ENCODE measurements at places on chromosomes 7 and 10.

GRCh38 chr10:108404155-108404554 is 1239.6 kb upstream of the SORCS1 start:
- DNase-seq = no peak

DNA sequence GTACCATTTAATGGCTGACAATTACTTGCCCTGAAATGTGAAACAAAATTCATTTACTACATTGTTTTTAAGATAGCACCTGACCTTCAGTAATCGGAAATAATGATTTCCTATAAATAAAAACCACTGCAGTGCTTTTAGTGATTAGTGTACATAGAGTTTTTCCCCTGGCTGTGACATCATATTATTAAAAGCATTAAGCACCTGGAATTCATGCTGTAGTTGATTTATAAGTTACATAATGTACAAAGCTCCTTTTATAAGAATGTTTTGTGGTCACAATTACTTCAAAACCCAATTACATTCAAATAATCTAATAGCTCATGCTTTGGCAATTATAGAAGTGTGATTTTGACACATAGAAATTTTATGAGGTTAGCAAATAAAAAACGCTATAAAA is 44.3 kb upstream of the EIF4H start:
- no peak for DNase-seq

GRCh38 chr7:137935884-137936508 is 65.9 kb downstream of the CREB3L2 start:
- peak; percentile 4 for DNase-seq

GRCh38 chr7:130490888-130491804 is 739 bp upstream of the MEST start:
- peak; percentile 56 for DNase-seq

DNA sequence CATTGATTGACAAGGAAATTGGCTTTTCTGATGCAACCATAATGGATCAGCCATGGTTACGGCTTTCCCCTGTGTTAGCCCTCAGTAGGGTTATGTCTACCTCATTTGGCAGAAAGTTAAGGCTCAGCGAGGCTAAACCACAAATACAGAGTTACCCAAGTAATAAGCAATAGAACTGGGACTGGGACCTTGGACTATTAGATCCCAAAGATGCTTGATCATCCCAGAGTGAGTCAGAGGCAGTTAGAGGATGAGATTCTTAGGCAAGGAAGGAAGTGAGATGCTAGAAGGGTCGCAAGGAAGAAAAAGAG is 401.4 kb downstream of the TNS3 start:
- no peak for DNase-seq

GRCh38 chr10:130635528-130635927 is 499.3 kb downstream of the GLRX3 start:
- DNase-seq = no peak

GRCh38 chr7:139232377-139232717 is 1.3 kb downstream of the UBN2 start:
- DNase-seq = no peak

DNA sequence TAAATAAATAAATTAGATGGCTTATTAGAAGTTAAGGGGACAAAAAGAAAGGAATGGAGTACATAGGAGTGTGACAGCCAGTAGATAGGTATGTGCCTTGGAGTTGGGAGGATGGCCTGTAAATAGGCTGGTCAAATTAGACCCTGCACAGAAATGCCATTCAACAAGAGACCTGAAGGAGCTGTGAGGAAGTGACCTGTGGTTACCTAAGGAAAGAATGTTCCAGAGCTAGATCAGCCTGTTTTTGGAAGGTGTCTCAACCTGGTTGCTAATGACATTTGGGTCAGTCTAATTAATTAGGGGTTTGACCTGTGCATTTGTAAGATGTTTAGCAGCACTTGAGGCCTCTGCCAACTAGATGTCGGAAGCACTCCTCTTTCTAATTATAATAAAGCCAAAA is 315.3 kb upstream of the PLXDC2 start:
- no peak for DNase-seq

GRCh38 chr10:92757066-92757710 is 67.4 kb downstream of the HHEX start:
- DNase-seq = peak; percentile 17

DNA sequence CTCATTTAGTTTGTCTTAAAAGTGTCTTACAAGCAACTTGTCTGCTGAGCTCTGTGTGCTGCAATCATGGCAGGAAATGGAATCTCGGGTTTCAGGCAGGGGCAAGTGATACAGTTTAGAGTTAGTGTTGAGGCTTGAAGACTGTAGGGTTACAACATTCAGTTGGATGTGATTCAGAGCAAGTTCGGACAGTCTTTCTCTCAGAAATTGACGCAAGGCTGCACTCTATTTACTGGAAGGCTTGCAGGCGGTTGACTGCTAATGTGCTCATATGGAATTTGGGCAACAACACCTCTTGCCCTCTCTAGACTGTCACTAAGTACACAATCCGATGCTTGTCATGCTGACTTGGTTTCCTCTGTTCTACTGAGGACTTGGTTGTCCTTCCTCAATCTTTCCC is 161.7 kb upstream of the BMPER start:
- no peak for DNase-seq

DNA sequence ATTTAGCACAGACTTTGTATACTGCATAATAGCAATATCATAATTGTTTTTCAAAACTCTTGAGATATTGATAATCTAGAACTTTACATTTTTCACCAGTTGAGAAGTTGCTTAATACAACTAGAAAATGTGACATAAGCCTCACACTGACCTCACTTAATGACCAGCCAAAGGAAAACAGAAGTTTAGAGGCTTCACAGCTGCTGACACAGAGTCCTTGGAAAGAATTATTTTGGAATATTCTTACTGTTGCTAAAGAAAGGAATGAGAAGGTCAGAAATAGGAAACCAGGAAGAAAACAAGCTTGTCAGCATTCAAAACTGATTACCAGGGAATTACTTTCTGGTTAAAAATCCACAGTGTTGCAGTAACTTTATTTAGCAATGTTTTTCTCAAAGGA is 35.5 kb upstream of the WASL start:
- DNase-seq = no peak

GRCh38 chr7:50795831-50796230 is 13.1 kb upstream of the GRB10 start:
- DNase-seq = no peak

- no peak for DNase-seq
Observed at GRCh38 chr10:93280699-93281366, 201.3 kb downstream of the MYOF start.

GRCh38 chr10:55852900-55853299 is 508.2 kb downstream of the ZWINT start:
- no peak for DNase-seq

GRCh38 chr7:132418840-132419239 is 157.4 kb downstream of the PLXNA4 start:
- DNase-seq = no peak

DNA sequence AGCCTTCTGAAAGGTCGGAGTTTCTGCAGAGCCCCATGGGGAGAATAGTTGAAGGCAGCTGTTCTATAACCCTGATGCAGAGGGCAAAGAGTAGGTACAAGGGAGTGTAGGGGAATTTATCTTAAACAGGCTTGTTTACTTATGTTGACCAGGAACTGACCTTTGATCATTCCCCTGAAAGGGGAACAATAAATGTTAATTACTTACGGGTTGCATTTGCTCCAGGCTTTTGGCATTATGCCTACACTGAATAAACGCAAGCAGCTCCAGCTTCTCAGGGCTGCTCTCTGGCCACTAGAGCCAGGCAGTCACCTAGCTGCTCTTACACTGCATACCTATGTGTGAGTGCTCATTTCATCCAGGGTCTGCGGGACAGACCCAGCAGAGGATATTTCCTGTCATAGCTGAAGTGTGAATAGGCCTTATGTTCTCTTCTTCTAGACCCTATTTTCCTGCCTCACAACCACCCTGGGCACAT is 26.9 kb upstream of the ABCA13 start:
- no peak for DNase-seq

DNA sequence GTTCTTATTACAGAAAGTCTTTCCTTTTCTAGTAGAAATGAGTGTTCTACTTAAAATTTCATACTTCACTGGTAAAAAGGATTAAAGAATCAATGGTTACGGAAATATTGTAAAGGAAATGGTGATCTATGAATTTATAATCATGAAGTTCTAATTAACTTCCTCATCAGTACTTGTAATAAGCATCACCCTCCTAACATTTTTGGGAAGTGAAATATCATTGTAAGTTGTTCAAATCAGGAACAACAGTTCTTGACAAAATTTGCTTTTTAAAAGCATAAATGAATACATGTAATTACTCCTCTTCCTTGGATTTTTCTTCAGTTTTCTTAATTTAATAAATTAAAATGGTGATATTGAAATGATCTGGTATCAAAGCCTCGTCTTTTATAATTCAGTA is 5.6 kb upstream of the PCGF5 start:
- DNase-seq = no peak

DNA sequence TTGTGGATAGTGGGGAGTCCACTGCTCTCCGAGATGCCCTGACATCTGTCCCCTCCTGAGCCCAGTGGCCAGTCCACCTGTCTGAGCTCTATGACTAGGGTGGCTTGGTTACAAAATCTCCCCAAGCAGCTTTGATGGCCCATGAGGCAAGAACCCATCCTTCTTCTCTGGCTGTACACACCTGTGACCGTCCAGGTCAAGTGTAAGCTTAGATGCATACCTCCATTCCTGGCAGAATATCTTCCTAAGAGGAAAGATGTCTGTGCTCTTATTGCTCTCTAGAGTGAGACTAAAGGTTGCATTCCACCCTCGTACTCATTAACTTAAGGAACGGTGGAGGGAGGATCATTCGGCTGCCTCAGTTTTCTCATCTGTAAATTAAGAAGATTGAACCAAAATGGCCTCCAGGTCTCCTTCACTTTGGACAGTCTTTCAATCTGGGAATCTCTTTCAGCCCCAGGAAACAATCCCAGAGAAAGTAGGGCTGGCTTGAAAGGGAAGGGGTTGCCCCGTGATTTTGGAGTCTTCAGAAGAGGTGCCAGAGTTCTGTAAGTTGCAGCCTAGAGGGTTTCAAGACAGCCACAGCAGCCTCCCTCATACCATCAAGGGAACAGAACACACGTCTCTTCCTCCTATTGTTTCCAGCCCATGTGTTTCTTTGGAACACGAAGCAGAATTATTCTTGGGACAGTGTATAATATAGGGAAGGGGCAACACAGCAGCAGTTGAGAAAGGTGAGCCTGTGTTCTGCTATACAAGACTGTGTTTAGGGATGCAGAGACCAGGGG is 5.5 kb downstream of the HOXA4 start:
- DNase-seq = no peak

DNA sequence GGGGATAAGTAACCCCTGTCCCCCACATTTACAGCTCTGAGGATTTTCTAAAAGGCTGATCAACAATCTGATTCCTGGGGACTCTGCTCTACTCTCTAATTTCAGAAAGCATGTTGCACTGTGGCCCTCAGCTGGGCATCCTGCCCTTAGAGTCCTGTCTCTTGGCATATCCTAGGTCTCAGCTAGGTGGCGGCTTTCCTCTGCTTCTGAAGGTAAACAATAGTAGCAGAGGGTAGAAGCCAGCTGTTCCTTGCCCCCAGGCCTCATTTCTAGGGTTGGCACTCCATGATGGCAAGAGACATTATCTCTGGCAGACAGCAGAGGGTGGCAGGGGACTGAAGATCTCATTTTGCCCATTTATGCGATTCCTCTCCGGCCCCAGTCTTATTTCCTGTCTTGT is 77.0 kb downstream of the ADCYAP1R1 start:
- no peak for DNase-seq

GRCh38 chr10:118246332-118247295 is 95.5 kb downstream of the FAM204A start:
- DNase-seq = no peak

DNA sequence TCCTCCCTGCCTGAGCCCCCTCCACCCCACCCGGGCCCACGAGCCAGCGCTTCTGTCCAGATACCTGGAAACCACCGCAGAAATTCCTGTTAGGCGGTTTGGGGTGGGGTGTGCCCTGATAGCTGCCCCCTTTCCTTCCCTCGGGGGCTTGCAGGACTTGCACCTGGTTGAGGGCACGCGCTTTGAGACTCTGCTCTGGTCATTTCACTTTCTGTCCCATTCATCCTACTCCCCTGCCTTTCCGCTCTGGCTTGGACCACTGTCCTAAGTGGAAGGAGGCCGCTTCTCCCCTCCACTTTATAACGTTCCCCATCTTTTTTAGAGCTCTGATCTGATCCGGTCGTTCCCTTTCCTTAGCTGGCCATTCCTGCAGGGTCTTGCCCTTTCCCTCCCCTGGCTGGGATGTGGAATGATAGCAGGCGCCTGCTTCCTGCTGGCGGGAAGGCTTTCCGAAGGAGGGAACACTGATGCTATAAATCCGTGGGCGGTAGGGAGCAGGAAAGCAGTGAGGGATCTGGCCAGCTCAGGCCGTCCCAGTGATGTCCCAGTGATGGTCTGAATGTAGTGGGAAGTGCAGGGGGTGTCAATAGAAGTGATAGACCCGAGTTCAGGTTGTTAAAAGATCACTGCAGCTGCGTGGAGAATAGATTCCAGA is 852 bp upstream of the PRKAR1B start:
- DNase-seq = no peak

- DNase-seq = peak; percentile 42
Observed at GRCh38 chr7:129530795-129531391, 28.6 kb downstream of the SMKR1 start.

DNA sequence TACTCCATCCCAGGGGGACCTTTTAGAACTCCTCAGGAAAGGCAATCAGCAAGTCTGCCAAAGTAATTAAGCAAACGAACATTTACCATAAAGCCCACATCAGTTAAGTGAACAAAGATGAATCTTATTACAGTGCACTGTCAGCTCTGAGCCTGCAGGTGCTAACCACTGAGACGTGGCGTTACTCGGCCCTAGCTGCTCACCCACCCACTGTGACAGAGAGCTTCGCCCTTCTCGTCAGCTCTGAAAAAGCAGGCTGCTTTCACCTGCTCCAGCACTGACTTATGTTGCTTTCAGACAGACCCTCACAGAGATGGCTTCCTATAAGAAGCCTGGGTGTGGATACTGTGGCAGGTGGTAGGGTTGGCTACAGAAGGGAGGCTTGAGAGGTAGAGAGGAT is 57.7 kb upstream of the KCNIP2 start:
- DNase-seq = peak; percentile 5

GRCh38 chr10:103417601-103418000 is 21.2 kb downstream of the PDCD11 start:
- no peak for DNase-seq

DNA sequence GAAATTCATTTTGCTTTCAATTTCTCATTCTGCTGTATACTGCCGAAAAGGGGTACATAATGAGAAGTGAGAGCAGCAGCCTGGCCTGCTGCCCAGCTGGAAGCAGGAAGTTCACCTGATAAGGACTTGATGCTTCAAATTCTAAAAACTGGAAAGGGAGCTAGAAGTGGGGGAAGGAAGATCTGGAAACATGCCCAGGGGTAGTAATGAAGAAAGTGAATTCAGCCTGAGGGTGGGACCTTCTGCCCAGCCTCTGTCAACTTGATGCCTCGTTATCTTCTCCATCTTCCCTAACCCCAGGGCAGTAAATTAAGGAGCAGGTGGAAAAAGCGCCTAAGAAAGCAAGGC is 69.4 kb downstream of the ARMH3 start:
- DNase-seq = no peak

- DNase-seq = no peak
Observed at GRCh38 chr7:28409716-28410627, 2.3 kb upstream of the CREB5 start.

- DNase-seq = no peak
Observed at GRCh38 chr7:10888861-10889260, 84.8 kb upstream of the PHF14 start.
